ENCODE measurements at places on chromosomes 7 and 10.

GRCh38 chr10:129472696-129473555, 5.9 kb downstream of the MGMT start:
- no peak for DNase-seq

DNA sequence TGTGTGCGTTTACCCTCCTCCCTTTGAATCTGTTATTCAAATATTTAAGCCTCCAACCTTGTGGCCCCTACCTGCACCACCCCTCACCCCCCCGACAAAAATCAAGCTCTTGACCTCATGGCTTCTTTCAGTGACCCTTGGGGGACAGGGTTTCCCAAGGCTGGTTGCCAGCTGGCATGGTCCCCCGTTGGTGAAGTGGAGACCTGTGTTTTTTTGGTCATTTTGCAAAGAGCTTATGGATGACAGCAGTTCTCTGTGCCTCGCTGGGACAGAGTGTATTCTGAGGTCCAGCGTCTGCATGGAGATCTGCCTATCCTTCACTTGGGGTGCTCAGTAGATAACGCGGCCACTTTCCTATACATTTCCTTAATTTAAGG, 111.0 kb downstream of the TCF7L2 start:
- DNase-seq: no peak

DNA sequence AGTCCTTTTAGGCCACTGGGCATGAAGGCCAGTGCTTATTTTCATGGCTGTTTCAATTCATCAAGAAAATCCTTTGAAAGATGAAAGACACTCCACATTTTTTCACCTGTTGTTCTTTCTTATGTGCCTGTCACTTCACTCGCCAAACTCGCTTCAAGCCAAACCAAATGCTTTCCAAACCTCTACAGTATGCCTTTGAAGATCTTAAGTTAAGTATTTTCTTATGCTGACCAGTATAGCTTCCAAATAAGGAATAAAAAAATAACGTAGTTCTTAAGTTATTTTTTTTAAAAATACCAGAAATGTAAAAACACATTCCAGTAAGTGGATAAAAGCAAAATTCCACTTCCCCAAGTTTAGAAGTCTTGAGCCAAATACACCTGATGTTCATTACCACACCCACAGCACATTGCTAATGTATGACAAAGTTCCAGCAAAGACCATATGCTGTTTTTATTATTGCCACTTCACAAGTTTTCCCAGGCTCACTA, 186.1 kb downstream of the MTERF1 start:
- no peak for DNase-seq

DNA sequence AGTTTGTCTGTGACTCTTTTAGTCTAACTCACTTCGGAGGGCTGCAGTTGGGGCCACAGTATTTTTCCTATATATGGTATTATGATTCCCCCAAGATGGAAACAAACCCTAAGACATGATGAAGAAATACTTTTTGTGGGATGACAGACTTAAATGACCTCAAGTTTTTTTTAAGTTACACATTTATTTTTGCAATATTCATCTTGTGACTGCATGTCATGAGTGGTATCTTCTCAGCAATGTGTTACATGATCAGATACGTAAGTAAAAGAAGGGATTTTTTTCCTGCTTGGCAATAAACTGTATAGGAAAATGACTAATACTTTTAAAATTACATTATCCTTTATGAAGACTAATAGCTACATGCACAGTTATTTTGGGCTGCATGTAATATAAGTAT, 57.8 kb downstream of the OR13A1 start:
- no peak for DNase-seq

DNA sequence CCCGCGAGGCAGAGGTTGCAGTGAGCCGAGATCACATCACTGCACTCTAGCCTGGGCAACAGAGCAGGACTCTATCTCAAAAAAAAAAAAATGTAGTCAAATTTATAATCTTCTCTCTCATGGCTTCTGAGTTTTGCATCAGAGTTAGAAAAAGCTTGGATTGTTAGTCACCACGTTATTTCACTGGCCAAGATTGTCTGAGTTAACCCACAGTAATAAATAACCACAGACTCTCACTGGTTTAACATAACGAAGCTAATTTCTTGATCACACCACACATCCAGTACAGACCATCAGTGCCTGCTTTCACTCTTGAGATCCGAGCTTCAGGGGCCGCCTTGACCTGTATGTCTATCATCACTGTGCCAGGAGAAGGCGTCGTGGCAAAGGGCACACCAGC, 116.8 kb upstream of the JCAD start:
- no peak for DNase-seq

GRCh38 chr7:41599760-41600159, 103.1 kb downstream of the INHBA start:
- no peak for DNase-seq

DNA sequence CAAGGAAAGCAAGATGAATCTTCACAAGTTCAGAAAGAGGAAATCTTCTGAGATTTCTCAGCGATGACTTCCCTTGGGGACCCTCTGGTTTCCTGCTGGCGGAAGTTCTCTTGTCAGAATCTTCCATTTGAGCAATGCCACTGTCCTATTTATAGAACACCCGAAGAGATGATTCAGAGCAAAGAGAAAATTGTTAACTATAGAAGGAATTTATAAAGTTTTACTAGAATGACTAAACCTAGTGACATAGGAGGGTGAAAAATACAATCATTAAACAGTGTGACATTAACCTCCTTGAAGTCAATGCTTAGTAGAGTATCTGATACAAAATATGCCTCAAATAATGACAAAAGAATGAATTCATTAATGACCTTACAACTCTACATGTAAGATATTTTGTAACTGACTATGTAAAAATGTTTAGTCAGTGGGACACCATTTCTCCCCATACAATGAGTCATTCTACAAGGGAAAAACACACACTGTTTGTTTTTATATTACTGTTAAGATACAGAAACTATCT, 206.5 kb upstream of the CNTNAP2 start:
- DNase-seq: no peak

DNA sequence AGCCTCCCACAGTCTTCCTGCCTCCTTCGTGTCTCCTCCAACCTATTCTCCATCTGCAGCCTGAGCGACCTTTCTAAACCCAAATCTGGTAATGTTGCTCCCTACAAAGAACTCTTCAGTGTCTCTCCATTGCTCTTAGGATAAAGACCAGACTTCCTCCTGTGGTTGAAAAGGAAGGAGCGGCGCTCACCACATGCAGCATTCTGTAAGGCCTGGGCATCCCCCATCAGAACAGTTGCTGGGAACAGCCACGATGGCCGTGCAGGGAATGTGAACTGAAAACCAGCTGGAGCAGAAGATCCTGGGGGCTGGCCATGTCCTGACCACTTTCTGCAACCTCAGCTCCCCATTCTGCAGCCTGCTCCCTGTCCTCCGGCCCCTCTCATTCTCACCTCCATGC, 237.8 kb upstream of the ZMIZ1 start:
- no peak for DNase-seq

- DNase-seq: no peak
These were observed 33.3 kb upstream of the LYZL2 start for GRCh38 chr10:30662814-30663213.

All from thymus (tissue), 14 donors.